ENCODE measurements at places on chromosomes 7 and 10.
A peak's percentile ranks its signal among the peaks of the same experiment; 100 is the strongest.

DNA sequence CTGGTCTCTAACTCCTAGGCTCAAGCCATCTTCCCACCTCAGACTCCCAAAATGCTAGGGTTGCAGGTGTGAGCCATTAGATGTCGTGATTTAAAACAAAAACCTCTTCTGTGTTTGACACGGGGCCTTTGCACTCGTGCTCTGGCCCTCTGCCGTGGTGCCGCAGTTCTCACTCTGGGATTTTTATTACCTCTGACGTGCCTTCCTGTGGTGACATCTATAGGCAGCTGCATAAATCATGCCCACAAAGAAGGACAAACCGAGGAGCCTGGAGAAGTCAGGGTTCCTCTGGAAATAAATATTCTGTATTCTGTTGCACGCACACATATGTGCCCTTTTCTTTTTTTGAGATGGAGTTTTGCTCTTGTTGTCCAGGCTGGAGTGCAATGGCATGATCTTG, 25.9 kb upstream of the OCM start:
- no peak for DNase-seq

DNA sequence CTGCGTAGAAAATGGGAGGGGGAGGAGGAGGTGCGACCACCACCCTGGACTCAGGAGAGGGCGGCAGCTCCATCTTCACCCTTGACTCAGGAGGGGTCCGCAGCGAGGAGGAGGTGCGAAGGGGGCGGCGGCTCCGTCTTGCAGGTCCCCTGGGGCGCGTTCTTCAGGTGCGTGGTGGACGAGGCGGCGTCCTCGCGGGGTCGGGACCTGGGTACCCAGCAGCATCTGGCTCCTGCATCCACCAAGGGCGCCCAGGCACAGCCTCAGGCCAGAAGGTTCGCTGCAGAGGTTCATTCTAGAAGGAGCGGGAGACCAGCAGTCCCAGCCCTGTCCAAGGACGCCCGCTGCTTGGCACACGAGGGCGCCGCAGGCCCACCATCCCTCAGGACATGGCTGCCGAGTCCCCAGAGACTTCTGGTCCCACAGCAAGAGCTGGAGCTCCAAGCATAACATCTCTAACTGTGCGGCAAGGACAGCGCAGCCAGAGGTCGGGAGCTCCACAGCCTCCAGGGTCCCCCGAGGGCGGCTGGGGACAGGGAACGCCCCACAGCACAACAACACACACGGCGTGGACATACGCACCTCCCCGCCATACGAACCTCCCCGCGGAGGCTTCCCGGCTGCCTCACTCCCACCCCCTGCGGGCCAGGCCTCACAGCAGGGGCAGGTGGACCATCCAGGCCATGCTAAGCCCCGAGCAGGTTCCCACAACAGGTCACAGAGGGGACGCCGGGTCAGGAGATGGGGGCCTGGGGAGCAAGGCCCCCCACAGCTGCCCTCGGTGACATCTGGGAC, 16.8 kb upstream of the DPYSL4 start:
- DNase-seq, result no peak

DNA sequence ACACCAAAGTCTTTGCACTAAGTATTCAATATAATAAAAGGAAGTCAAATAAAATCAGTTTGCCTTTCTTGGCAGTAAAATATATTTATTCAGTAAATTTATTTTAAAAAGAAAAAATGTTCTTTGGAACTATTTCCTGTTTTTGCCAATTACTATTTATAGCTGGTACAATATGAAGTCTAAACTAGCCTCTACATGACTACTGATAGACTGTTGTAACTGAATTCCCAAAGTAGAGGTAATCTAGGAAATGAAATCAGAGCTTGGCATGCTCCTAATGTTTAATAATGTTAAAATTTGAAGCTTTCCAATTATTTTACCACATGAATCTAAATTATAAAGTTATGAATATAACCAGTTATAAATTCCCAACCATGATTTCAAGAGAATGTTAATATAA, 385.5 kb downstream of the SEMA3D start:
- no peak for DNase-seq

- DNase-seq, result no peak
Observed at GRCh38 chr7:47636081-47636432, 54.1 kb upstream of the TNS3 start.

GRCh38 chr7:101903515-101903868, 86.1 kb downstream of the CUX1 start:
- DNase-seq, result no peak

GRCh38 chr7:1176891-1177373, 16.9 kb upstream of the ZFAND2A start:
- DNase-seq, result peak; percentile 53

DNA sequence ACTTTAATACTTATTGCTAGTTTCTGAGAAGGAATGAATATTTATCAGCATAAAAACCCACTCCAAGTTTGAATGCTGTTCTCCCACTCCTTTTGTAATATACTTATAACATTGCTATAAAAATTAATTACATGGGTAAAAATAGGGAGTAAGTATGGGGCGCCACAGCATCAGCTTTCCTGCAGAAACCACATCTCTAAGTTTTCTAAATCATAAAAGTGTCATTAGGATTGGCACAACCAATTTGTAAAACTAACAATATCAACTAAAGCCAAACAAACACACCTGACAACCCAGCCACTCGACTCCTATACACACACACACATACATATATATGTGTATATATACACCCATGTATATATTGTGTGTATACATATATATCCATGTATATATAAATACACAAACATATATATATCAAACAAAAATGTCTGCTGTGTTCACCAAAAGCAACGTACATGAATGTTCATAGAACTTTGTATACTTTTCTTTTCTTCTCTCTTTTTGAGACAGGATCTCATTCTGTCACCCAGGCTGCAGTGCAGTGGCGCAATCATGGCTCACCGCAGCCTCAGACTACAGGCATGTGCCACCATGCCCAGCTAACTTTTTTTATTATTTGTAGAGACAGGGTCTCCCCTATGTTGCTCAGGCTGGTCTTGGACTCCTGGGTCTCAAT, 14.8 kb upstream of the LRRC17 start:
- no peak for DNase-seq

DNA sequence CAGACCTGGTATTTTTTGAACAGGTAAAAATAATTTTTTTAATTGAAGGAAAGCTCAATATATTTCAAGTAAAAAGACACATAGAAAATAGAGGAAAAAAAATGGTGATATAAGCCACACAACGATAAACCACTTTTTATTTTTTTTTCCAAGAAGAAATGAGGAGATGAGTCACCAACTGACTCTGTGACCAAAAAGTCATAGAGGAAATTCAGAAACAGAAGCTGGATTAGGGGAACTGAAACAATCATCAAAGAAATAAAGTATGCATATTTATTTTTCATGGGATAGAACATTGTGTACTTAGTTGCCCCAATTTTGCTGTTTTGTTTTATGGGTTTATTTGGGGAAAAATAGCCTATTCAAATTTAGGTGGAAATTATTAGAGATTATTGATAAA, 176.8 kb upstream of the AGR3 start:
- DNase-seq, result no peak

GRCh38 chr7:155461631-155462030, 3.7 kb downstream of the EN2 start:
- DNase-seq, result no peak

DNA sequence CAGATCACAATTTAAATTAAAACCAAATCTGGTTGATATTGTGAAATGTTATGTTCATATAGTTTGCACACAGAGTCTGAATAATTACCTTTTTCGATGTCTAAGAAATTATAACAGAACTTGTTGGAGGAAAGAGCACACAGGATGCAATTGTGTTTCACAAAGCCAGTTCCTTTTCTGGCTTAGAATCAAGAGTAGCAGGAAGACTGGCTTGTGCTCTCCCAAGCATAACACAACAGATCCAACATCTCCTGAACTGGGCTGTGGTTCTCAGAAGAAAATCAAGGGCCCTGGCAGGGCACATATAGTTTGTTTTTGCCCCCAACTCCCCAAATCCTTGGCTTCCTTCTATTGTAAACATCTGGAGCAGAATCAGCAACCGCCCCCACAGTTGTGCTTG, 62.7 kb downstream of the LRRC4 start:
- DNase-seq, result no peak

DNA sequence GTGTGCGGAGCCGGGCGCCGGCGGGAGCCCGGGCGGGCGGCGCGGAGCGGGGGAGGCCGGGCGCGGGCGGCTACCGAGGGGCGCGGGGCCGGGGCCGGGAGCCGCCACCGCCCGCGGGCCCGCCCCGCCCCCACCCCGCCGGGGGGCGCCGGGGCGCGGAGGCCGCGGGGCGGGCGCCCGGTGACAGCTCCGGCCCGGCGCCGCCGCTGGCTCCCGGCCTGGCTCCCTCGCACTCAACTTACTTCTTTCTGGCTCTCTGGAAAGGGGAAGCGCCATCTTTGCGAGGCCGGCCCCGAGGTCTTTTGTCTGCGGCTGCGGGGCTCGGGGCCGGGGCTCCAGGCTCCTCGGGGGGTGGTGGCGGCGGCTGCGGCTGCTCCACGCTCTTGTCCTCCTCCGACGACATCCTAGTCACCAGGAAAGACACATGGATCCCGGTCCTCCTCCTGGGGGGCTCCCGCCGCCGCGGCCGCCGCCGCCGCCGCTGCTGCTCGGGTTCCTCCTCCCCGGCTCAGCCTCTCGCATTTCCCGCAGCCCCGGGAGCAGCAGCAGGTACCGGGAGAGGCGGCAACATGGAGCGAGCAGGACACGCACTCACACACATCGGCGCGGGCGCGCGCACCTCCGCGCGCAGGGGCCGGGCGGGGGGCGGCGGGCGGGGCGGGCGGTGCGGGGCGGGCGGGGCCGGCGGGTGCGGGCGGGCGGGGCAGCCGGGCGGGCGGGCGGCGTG, at the start of gene KMT2C:
KMT2C (minus strand) TSS at position 620 of the 727 bp plus-strand sequence; CDS start at position 403, 217 bp downstream.
- DNase-seq, result peak; percentile 39

- DNase-seq, result no peak
Observed at GRCh38 chr7:159198016-159198724, 53.5 kb upstream of the VIPR2 start.

- DNase-seq, result no peak
Observed at GRCh38 chr7:104956753-104957450, 57.1 kb upstream of the KMT2E start.

GRCh38 chr7:2049782-2050510, 182.8 kb downstream of the MAD1L1 start:
- DNase-seq, result no peak
